ENCODE measurements at places on chromosomes 3 and 15.

GRCh38 chr3:23810343-23811184 lies 4.8 kb downstream of the UBE2E1 start:
- DNase-seq = no peak

GRCh38 chr3:172704001-172704400 lies 6.9 kb downstream of the NCEH1 start:
- DNase-seq = no peak

- DNase-seq = no peak
Observed at GRCh38 chr3:177349384-177349783, 152.1 kb upstream of the TBL1XR1 start.

GRCh38 chr3:55090291-55090690 lies 162.4 kb upstream of the LRTM1 start:
- DNase-seq = no peak

DNA sequence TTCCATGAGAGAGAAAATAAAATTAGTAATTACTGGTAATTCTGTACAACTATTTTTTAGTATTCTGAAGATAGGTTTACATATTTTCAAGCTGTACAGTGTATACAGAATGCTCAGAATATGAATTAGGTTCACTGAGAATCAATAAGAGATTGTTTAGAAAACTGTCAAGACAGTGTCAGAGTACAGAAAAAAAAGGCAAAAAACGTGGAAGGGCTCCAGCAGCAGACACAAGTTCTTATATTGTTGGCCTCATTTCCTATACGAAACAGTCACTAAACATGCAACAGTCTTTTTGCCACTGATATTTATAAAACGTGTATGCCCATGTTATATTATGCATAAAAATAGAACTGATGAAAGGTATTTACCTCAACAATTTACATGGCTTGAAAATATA lies 103.9 kb downstream of the ISL2 start:
- DNase-seq = no peak

GRCh38 chr3:188133646-188134045 lies 20.3 kb upstream of the LPP start:
- no peak for DNase-seq

DNA sequence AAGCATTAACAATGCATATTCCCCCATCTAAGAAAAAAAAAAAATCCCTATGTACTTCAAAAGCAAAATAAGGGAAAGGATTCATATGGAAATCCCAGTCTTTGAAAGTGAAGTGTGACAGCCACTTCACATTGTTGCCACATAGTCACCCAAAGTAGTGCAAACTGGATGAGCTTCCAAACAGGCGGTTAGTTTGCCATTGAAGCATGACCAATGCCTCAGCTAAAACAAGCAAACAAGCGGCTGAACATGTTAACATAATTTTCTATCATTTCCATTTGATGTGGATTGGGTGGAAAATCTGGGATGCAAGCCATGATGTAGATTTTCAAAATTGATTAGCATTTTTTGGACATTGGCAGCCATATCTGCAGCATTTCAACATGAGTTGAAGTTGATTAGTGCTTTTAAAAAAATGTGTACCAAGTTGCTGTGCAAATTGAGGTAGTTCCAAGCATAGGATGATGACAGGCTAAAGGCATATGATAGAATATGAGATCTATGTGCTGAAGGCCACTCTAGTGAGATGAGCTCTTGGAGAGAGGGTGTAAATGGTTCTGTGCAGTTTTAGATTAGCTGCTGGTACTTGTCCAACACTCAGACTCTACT lies 405.2 kb downstream of the NR2F2 start:
- DNase-seq = no peak

DNA sequence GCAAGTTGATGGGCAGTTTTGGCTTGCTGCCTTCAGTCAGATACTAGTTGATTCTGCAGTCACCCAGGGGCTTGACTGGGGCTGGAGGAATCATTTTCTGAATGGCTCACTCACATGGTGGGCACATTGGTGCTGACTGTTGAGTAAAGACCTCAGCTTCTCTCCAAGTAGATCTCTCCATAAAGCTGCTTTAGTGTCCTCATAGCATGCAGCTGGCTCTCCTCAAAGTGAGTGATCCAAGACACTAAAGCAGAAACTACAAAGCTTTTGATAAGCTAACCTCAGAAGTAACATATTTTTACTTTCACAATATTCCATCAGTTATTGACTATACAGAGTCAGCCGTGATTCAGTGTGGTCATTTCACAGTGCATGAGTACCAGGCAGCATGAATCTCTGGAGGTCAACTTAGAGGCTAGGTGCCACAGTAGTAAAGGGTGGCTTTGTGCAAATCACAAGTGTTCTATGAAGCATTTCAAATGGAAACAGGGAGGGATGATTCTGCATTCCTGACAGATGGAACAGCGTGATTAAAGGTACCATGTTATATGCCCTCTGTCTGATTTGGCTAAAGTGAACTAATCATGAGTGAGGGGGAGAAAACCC lies 24.3 kb upstream of the ATP8B4 start:
- no peak for DNase-seq

All from forelimb muscle (tissue), 1 donor.